Stimulated activated CD4-positive, alpha-beta T cell treated with anti-CD3 and anti-CD28 coated beads, Interleukin-4, amount 100 ng/mL, for 1 hour (primary cell): ENCODE measurements at places on chromosomes 1 and 21.

DNA sequence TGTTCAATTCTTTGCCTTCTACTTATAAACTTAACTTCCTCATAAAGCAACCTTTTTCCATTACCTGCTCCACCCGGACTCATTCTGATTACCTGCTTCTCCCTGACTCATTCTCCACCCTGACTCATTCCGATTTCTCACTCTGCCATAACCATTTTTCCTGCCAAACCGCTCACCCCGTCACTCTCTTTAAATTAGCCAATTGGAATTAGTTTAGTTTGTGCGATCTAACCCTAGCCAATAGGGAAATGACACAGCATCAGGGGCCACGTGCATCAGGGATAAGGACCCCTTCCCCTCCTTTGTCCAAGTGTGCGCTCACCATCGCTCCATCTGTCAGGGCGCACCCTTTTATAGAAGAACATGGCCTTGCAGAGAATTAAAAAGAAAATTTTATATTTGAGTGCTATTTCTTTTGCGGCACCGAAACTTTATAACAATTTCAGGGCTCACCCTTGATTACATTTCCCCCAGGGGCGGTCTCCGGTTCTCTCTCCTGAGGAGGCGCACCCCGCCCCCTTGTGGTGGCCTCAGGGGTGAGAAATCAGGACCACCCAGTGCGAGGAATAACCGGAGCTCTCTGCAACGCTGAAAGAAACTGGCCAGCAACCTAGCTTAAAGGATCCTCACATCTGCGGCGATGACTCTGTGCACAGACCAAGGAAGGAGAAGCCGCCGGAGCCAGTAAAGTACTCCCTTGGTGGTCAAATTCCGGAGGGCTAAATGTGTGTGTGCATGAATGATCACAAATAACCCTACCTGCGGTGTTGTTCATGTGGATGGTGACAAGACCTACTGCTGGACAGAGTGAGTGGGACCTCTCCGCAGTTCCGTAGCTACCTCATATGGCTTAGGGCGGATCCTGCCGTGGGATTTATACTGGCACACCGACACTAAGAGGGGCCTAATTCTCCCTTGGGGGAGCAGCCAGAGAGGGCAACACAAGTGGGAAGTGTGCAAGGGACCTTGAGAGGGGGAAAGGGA lies 30.3 kb upstream of the CBR3 start:
- peak; percentile 62 for DNase-seq

DNA sequence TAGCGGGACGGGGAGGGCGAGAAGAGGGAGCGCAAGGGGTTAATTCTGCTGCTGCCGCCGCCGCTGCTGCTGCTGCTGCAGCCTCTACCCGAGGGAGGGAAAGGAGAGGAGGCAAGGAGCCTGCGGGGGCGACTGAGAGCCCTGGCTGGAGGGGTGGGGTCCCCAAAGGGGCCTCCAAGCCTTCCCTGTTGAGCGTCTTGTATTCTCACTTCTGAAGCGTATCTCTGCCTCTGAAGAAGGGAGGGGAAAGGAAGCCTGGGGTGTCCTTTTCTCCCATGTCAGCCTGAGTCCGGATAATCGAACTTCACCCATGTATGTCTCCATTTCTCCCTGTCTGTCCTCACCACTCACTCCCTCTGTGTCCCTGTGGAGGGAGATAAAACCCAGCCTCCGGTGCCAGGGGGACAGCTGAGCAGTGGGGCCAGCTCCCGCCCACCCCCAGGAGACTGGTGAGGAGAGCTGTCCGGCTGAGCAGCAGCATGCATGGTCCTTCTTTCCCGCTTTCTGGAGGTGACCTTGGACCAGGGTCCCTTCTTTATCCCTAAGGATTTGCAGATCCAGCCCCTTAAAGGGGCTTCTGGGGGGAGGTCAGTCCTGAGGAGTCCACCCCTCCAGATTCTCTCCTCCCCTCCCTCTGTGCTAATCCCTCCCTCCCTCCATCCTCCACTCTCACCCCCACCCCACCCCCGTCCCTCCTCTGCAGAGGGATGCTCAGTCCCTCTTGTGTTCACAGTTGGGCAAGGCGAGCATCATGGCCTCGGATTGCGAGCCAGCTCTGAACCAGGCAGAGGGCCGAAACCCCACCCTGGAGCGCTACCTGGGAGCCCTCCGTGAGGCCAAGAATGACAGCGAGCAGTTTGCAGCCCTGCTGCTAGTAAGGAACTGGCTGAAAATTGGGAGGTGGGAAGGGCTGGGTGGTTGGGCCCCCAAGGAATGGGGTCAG lies 1.0 kb downstream of the NCDN start:
- DNase-seq, result peak; percentile 40

- DNase-seq, result no peak
These were observed 762.1 kb upstream of the NEGR1 start for GRCh38 chr1:73044241-73045036.

DNA sequence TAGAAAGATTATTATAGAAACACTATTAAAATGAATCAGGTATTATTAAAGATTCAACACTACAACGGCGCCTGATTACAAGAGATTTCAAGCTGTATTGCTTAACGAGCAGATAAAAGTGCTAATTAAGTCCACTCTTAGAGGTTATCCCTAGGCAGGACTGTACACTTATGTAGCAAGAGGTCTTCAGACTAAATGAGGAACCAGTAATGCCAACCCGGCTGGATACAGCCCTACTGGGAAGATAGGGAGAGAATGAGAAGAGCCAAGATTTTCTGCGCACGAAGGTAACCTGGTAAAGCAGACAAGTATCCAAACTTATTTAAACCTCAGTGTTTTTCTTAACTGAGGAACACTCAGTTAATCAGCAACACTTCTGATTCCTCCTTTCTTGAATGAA lies 115.7 kb upstream of the HIVEP3 start:
- no peak for DNase-seq

DNA sequence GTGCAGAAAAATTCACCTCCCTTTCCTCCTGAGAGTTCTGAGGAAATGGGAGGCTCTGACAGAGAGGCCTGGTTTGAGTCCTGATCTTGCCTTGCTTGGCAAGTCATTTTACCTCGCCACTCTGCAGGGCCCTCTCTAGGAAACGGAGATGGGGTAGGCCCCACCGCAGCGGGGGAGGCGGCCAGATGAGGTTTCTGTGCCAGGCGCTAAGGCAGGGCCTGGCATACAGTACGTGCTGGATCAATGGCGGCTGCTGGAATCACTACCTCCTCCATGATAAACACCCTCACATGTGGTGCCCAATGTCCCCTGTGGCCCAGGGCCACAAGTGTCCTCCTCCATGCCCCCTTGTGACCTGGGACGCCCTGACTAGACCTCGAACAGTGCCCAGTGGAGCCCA lies 499 bp upstream of the PLEKHG5 start:
- DNase-seq, result no peak

- DNase-seq, result no peak
These were observed 51.9 kb downstream of the COL11A1 start for GRCh38 chr1:103056423-103056822.
